T-helper 2 cell (primary cell): ENCODE measurements at places on chromosomes 6 and 20.

- no peak for DNase-seq
These were observed 9.5 kb downstream of the PHACTR3 start for GRCh38 chr20:59613861-59614260.

DNA sequence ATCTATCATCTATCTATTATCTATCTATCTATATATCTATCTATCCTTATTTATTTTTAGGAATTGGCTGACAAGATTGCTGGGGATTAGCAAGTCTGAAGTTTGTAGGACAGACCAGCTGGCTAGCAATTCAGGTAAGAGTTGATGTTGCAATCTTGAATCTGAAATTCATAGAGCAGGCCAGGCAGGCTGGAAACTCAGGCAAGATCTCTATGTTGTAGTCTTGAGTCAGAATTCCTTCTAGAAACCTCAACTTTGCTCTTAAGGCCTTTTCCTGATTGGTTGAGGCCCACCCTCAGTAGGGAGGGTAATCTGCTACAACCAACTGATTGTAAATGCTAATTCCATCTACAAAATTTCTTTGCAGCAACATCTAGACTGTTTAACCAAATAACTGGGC lies 19.2 kb downstream of the MAPK13 start:
- no peak for DNase-seq

- DNase-seq: no peak
These were observed 71.6 kb upstream of the DST start for GRCh38 chr6:56714273-56714672.

DNA sequence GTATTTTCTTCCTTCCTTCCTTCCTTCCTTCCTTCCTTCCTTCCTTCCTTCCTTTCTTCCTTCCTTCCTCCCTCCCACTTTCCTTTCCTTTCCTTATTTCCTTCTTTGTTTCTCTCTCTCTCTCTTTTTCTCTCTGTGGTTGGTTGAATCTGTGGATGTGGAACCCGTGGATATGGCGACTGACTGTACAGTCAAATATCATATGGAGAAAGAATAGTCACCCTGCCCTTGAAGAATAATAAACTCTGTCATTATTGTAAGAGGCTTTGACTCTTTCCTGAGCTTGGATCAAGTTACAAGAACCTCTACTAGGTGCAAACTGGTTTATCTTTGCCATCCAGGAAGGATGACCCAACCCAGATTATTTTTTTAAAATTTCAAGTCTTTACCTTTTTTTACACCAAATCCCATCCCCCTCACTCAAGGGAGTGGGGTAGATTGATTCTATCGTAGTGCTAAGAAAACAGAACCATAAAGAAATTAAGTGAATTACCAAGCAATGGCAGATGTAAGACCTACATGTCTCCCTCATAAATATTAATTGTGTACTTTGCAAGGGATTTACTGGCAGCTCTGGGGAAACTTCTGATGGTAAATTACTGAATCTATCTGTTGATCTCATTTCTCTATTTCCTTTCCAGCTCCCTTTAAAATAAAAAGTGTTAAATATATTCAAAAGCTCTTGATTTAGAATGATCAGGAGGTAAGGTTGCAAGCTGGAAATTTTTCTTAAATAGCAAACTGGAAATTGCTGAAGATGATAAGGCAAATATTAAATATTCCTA lies 667.5 kb downstream of the UTRN start:
- no peak for DNase-seq

- no peak for DNase-seq
These were observed 23.9 kb upstream of the PRND start for GRCh38 chr20:4697831-4698221.

GRCh38 chr6:139982195-139982594 lies 607.7 kb upstream of the CITED2 start:
- no peak for DNase-seq
